T-helper 9 cell (primary cell): ENCODE measurements at places on chromosomes 1 and 21.

- no peak for DNase-seq
Observed at GRCh38 chr1:205593967-205594366, 37.8 kb downstream of the ELK4 start.

- DNase-seq, result no peak
Observed at GRCh38 chr1:32100807-32101708, 6.8 kb upstream of the KPNA6 start.

DNA sequence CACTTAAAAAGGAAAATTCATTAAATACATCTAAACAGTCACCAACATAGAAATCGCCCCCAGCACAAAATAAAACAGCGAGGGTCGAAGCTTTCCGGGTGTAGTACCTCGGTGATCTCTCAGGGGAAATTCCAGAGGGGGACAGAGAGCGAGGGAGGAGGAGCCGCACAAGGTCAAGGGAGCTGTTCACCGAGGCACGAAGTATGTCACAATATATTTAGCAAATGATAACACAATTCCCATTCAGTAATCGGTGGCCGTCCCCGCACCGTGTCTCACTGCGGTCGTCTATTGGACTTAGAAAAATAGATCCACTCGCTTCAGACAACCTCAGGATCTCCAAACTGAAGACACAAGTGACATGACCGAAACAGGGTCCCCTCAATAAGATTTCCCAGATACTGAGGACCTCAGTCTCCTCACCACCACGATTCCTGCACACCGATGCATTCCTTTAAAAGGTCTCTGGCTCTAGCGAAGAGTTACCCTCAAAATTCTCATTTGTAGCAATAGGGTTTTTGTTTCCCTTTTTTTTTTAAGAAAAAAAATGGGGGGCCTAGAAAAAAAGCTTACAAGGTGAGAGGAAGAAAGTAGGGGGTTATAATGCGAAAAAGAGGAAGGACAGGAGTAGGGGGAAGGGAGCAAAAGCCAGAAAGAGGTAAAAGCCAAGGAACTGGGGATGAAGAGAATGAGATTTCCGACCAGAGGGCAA lies 1.1 kb downstream of the LPGAT1 start:
- no peak for DNase-seq

DNA sequence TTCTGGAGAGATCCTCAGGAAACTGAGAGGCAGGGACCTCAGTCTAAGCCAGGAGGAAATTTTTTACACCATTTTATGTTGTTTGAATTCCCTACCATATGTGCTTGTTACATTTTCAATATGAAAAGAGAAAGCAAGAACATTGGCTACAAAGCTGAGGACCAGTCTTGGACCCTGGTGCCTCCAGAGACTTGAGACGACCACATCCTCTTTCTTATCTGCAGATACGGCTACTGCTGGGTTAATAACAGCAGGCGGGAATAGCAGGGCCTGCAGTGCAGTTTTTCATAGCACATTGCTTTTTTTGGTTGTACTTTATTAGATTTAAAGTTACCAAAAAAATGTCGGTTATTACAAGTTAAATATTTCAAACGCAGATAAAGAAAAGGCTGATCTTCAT lies 3.9 kb downstream of the KDM4A start:
- DNase-seq, result no peak

DNA sequence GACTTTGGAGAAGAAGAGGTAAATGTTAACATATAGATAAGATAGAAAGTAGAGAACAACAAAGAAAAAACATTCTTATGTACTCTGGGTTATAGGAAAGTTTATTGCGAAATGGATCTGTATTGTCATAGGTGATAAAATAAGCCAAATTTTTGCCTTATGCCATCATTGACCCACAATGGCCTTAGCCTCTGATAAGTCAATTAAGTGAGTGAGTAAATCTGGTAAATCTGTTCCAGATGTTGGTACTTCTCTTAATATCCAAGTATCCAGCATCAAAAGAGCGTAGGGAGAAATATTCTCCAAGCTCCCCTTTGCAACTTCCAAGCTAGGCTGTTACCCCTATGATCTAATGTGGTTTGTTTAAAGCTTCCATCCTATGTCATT lies 38.3 kb upstream of the CLCA4 start:
- DNase-seq, result no peak

GRCh38 chr1:54553602-54554313 lies 5.7 kb downstream of the ACOT11 start:
- no peak for DNase-seq

GRCh38 chr1:235702412-235702811 lies 52.8 kb upstream of the GNG4 start:
- no peak for DNase-seq

GRCh38 chr1:229536982-229537381 lies 21.5 kb downstream of the ABCB10 start:
- DNase-seq, result no peak

DNA sequence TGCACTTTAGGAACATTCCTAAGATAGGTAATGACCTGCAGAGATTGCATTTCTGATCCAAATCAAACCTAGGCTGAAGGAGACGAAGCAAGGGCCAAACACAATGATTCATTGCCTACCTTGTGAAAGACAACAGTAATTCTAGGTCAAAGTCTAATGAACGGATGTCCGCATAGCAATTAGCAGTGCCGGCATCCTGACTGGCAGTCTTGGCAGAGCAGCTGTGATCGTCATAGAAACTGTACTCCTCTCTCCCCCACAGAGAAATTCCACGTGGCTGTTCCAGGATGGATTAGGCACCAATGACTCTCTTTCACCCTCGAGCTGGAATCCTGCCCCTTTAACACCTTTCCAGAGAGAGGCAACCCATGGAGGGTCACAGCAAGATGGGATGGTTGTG lies 28.9 kb upstream of the VAV3 start:
- DNase-seq, result no peak

DNA sequence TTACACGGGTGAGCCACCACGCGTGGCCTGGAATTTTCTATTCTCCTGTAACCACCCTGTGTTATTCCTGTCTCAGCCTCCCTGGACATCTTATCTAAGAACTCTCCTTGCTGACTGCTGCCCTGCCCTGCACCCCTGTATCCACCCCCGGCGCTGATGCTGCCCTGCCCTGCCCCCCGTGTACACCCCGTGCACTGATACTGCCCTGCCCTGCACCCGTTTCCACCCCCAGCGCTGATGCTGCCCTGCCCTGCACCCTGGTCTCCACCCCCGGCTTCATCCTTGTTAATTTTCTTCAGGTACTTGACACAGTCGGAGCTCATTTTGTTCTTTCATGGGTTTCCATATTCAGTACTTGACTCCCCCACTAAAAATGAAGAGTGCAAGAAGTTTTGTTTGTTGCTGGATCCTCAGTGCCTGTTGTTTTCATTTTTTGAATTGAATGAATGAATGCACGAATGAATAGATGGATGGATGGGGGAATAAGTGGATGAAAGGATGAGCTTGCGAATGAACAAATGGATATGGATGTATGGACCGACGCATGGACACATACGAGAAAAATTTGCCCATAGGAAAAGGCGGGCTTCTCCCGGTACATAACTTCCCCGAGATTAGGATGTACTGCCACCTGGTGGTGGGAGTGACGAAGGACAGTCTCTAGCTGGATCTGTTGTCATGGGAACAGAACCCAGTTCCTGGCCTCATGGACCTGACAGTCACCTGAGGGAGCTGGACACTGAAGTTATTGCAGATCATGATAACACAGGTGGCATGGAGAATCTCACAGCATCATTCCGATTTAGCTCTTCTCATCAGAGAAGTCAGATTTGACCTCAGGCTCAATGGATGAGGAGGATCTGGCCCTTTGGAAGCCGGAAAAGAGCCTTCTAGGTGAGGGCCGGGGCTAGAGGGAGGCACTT lies 14.9 kb downstream of the AADACL4 start:
- peak; percentile 68 for DNase-seq

- no peak for DNase-seq
Observed at GRCh38 chr1:232687728-232688127, 57.8 kb upstream of the SIPA1L2 start.

GRCh38 chr1:198970916-198971315 lies 332.1 kb downstream of the PTPRC start:
- DNase-seq, result no peak

DNA sequence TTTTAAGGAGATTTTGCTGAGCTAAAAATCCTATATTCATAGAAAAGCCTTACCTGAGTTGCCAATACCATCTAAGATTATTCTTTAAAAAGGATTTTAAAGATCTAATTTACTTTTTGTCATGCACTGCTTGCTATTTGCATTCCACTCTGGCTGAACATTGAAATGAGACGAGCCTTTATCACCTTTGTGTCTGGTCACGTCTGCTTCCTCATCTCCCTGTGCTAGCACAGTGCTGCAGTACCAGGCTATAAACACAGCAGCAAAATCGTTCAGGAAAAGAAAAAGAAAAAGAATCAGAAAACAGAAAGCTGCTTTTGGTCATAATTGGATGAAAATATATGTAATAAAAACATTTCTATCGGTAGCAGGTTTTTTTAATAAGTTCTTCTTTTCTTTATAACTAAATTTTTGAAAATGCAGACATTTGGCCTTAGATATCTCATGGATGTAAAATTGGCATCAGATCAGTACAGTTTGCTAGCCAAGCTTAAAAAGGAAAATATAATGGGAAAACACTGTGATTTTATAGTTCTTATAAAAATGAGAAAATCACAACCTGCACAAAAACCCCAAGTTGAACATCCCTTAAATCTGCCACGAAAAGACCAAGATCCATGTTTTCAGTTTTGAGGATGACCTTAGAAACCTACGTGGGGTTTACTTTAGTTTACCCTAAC lies 735.7 kb upstream of the CXADR start:
- DNase-seq, result no peak

DNA sequence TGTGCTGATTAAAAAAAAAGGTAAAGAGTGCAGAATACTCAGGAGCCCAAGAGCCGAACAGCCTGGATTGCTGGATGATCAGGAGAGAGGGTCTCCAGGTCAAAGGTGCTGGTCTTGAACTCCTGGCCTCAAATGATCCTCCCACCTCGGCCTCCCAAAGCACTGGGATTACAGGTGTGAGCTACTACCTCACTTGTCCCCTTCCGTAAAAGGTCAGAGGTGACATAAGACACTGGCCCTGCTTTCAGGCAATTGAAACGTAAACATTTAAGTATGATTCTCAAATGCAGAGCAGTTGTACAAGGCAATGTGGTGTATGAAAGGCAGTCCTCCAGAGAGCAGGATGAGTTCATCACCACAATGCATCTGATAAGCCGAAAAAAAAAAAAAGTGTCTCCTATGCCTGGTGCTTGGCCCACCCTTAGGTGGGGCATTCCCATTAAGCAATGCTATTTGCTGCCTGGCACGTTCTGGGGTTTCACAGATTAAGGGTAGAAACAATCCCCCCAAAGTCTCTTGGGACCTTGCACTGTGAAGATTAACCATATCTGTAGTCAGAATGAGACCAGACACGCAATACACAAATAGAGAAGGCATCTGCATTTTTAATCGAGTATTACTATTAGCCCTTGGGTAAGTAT lies 47.7 kb downstream of the PARP1 start:
- no peak for DNase-seq

GRCh38 chr1:52574594-52574993 lies 21.7 kb upstream of the TUT4 start:
- no peak for DNase-seq

GRCh38 chr1:167298325-167298724 lies 77.6 kb downstream of the POU2F1 start:
- no peak for DNase-seq

DNA sequence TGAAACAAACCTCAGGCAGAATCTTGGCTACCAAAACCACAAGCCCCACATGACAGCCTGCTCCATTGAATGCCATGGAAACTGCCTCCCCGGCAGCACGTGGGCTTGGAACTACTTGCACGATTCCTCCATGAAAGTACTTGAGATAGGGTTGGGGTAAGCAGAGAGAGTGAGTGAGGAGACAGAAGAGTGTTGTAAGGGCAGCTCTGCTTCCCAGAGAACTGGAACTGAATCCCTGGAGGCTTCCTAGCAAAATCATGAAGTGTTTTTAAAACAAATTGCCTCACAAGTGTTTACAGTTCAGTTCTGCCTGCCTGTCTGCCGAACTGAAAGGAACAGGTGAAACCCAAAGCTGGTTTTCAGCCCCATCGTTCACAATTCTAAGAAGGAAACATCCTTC lies 35.3 kb upstream of the DNASE2B start:
- no peak for DNase-seq

- DNase-seq, result no peak
Observed at GRCh38 chr1:95049935-95050334, 22.8 kb downstream of the ALG14 start.

DNA sequence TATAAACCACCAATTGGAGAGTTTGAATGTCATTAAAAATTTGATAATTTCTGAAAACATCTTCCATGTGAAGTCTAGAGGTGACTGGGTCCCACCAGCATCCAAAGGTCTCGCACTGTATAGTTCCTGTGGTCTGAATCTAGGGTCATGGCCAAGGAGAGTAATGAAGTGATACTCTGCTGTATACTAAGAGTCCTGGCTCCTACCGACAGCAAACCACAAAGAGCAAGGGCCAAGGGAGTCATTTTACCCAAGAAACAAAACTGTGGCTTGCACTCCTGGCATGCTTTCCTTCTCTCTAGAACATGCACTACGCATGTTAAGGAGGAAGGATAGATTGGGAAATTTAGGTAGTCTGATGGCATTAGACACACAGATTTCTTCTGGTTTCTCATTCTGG lies 115.6 kb downstream of the BRINP2 start:
- DNase-seq, result no peak
